Activated CD8-positive, alpha-beta memory T cell treated with anti-CD3 and anti-CD28 coated beads for 1 hour (primary cell): ENCODE measurements at places on chromosomes 11 and 22.

DNA sequence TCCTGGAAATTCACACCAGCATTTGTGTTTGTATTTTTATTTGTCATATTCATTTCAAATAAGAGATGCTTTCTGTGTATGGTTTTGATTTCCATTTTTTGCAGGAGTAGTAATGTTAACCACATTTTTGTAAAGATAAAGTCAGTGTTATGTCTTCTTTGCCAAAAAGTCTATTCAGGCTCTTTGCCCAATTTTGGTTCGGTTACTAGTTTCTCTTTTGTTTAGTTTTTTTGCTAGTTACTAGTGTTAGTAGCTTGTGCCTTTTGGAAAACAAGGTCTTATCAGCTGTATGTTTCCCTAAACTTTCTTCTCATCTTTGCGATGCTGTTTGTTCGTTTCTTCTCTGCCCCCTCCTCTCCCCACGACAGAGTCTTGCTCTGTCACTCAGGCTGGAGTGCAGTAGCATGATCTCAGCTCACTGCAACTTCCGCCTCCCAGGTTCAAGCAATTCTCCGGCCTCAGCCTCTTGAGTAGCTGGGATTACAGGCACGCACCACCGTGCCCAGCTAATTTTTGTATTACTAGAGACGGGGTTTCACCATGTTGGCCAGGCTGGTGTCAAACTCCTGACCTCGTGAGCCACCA, 112.3 kb upstream of the GRK3 start:
- DNase-seq = no peak

DNA sequence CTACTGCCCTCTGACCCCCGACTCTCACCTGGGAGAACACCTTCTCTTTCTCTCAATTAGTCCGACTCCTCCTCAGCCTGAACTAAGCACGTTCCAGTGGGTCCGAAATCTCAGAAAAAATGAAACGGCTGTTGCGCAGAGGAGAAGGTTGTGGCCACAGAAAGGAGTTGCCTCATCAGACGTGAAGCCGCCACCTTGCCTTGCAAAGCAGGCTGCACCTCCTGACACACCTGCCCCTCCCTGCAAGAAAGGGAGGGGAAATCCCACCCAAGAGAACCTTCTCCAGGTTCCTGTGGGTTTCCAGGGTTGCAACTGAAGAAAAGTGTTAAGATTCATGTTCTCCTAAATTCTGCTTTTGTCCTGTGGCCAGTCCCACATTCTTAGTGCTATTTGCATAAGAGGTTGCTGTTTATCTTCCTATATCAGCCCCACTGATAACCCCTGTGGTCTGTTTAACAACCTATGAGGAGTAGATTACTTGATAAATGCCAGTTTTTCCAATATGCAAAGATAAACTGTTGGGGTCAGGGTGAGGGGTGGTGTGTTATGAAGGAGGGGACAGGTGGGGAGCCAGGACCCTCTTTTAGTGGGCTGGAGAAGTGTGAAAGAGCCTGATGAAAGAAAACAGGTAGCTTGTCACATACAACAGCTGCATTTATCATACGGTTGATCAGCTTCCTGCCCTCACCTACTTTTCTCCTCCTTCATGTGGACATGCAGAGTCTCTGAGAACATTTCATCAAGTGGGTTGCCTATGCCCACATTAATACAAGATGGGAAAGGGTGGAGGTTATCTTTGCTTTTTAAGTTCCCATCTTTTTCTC, 18.2 kb downstream of the ZBTB16 start:
- DNase-seq = no peak

- DNase-seq = no peak
Measured at GRCh38 chr22:33515795-33516194, 404.5 kb downstream of the LARGE1 start.

- no peak for DNase-seq
Measured at GRCh38 chr22:37563153-37564081, 3.1 kb downstream of the CDC42EP1 start.

GRCh38 chr11:69950120-69950519, 128.0 kb upstream of the ANO1 start:
- DNase-seq = no peak

DNA sequence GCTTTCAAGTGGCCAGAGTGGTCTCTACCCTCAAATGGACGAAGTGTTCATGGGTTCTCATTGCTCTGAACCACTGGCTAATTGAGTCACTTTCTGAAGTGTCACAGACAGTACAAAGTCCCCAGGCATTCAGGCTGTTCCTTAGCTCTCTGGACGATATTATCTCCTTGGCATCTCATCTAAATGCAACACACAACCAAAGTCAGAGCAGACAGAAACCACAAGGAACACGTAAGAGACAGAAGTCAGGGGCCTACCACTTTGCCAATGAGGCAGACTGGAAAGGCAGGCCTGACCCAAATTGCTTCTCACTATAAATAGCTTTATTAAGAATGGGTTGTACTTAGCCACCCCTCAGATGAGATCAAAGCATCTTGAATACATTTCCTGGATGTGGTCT, 29.0 kb upstream of the LDLRAD3 start:
- no peak for DNase-seq

- DNase-seq = no peak
Measured at GRCh38 chr11:20213790-20214189, 53.5 kb upstream of the DBX1 start.

- no peak for DNase-seq
Measured at GRCh38 chr22:35930933-35931332, 97.7 kb downstream of the RBFOX2 start.
